Stimulated activated CD4-positive, alpha-beta T cell treated with anti-CD3 and anti-CD28 coated beads, Interleukin-1b, Interleukin-23, amount 100 ng/mL, for 1 hour (primary cell): ENCODE measurements at places on chromosomes 12 and 14.
A peak's percentile ranks its signal among the peaks of the same experiment; 100 is the strongest.

GRCh38 chr12:72453066-72453465 is 180.9 kb downstream of the TRHDE start:
- DNase-seq, result no peak

GRCh38 chr12:41220931-41221330 is 32.8 kb downstream of the PDZRN4 start:
- no peak for DNase-seq

DNA sequence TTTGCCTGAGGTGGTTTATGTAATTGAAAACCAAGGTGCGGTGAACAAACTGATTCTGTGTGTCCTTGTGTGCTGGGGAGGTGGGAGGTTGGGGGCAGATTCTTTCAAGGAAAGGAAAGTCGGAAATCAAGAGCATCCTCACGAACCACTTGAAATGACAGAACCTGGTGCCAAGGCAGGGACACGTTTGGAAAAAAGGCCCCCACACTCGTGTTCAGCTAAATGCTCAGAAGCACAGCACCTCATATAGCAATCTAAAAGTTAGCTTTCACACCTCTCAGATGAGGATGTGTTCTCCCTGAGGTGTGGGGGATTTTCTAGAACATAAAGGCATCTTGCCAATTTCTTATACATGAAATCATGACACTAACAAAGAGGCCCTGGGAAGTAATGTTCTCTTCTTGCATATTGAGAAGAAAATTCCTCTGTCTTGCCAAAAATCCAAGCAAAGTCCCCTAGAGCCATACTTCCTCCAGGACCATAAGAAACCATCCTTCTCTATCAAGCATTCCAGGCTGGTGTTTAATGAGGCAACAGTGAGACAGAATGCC is 119.6 kb downstream of the PLXNC1 start:
- DNase-seq, result no peak

- DNase-seq, result no peak
Measured at GRCh38 chr14:33917661-33918060, 33.2 kb downstream of the EGLN3 start.

DNA sequence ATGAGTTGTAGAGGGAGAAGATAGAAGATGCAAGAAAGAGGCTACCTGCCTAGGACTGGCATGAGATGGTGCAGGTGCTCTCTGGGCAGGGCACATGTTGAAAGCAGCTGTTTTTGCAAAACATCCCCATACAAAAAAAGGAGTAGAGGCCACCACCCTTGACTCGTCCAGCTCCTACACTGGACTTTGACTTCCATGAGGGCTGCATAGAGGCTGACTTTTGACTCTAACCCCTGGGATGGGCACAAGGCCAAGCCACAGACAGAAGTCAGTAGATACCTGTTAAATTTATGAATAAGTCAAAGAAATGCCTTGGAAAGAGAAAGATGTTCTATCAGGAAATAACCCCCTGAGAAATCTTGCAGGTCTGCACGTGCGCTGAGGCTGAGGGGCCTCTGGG is 1139.1 kb upstream of the TMEM132C start:
- no peak for DNase-seq

DNA sequence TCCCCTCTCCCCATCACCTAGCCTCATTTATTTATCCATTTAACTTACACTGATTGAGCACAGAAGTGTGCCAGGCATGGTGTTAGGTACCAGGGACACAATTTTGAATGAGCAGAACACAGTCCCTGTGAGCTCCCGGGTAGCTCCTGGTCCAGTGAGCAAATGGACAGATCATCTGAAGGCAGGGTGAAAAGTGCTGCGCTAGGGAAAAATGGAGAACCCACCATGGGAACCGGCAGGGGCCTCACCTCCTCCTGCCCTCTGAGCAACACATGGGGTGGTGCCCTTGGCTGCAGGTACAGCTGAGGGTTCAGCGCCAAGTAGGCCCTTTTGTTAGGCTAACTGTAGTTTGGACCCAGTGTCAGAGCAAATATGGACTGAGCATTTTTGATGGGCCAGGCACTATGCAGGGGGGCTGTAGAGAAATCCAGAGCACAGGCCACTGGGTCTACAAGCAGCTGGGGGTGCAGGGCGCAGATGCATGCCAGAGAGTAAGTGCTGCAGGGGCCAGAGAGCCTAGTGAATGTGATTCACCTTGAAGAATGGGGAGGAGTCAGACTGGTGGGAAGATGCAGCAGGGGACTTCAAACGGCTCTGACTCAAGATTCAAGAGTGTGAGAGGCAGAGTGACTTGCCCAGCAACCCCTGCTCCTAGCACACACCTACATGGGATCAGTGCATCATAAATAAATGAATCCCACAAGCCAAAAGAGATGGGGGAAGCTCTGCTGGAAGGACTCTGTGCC is 28.2 kb downstream of the LTBP2 start:
- no peak for DNase-seq

GRCh38 chr12:66860752-66861750 is 182.2 kb upstream of the GRIP1 start:
- DNase-seq, result peak; percentile 7

DNA sequence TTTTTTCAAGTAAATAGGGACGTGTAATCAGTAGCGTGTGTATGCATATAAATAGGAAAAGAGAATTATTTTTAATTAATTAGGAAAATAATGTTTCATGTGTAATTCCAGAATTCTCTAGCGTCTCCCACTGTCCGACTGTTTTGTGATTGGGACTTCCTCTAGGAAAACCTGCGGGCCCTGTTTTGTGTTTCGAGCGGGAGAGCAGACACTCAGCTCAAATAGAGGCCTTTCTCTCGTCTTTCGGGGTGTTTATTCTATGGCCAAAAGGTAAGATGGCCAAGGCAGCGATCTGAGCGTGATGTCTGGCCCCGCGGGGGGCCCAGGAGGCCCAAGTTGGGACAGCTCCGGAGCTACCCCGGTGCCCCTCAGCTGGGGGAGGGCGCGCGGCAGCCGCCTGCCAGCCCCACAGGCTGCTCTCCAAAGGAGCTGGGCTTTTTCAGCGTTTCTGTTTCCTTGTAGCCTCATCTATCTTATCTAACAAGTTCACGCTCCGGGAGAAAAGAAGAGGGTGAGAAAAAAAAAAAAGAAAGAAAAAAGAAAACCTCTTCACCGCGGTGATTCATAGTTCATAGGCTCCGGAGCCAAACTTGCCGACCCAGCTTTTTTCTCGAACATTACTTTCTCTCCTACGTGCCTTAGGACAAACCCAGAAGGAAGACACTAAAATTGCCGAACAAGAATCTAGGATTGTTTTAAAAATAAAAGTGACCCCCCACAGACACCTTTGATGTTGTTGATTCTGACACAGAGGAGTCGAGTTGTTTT is 7.5 kb upstream of the FOXG1 start:
- no peak for DNase-seq

GRCh38 chr14:51119411-51120051 is 24.6 kb upstream of the TRIM9 start:
- DNase-seq, result no peak
